D721Med (cell line): ENCODE measurements at places on chromosomes 4 and X.

- no peak for DNase-seq
These were observed 160.7 kb upstream of the LDB2 start for GRCh38 chr4:17058916-17059741.

- DNase-seq = no peak
These were observed 218.2 kb downstream of the AASDH start for GRCh38 chr4:56169061-56169460.

DNA sequence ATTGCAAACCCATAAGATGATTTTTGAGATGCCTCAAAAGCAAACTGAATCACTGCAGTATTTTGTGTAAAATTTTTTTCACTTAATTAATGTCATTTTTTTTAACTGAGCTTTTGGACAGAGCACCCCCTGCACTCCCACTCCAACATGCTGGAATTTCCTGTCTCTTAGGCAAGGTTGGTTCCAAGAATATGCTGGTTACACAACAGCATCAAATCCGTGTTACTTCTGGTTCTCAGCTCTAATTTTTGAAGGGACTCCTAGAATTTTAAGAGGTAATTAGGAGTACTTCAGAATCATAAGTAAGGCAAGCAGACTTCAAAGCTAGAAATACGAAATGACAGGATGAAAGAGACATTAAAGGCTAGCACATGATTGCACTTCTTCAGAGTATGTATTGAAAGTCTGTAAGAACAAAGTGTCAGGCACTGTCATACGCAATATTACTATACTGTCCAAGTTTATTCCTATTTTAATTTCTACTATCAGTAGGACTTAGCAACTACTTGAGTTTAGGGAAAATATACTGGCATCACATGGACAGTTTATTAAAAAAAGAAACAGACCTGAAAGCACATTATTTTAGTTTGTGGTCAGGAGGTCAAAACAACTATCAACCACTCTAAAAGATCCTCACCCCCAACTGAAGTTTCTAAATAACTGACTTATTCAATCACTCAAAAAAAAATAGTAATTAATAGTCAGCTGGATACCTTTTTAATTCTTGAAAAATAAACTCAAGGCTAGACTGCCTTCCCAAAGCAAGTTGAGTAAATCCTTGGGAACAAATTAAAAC, 1.6 kb upstream of the JCHAIN start:
- DNase-seq = no peak

GRCh38 chr4:113773756-113774155, 12.2 kb upstream of the CAMK2D start:
- DNase-seq = no peak
